ENCODE measurements at places on chromosomes 12 and 14.

DNA sequence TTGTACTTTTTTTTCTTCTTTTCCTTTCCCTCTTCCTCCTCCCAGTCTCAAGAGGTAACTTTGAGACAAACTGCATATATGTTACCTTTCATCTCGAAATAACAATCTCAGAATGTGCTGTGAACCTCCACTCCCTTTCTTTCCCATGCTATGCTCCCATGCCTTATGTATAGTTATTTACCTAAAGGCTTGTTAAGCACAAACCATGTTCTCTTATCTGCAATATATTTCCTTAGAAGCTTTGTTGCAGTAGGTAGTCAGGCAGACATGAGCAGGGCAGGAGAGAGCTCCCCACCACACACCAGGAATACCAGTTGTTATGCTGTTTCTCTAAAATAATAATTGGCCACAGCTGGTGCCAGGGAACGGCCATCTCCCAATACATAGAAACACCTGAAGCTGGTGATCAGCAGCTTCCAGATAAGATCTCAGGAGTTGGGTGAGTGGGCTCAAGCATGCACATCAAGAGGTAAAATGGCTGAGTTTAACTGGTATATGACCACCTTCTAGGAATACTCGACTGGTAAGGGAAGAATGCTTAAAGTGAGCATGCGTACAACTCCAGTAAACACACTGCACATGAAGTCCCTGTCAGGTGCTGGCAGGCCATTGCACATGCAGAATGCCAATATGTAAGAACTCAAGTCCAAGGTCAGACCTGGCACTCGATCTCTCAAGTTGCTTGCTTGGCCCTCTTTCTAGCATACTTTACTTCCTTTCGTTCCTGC is 14.8 kb upstream of the DHRS2 start:
- DNase-seq: no peak

GRCh38 chr12:49873361-49873934 is 30.3 kb downstream of the FAIM2 start:
- no peak for DNase-seq

GRCh38 chr12:81296556-81297305 is 218.9 kb downstream of the ACSS3 start:
- DNase-seq: no peak

DNA sequence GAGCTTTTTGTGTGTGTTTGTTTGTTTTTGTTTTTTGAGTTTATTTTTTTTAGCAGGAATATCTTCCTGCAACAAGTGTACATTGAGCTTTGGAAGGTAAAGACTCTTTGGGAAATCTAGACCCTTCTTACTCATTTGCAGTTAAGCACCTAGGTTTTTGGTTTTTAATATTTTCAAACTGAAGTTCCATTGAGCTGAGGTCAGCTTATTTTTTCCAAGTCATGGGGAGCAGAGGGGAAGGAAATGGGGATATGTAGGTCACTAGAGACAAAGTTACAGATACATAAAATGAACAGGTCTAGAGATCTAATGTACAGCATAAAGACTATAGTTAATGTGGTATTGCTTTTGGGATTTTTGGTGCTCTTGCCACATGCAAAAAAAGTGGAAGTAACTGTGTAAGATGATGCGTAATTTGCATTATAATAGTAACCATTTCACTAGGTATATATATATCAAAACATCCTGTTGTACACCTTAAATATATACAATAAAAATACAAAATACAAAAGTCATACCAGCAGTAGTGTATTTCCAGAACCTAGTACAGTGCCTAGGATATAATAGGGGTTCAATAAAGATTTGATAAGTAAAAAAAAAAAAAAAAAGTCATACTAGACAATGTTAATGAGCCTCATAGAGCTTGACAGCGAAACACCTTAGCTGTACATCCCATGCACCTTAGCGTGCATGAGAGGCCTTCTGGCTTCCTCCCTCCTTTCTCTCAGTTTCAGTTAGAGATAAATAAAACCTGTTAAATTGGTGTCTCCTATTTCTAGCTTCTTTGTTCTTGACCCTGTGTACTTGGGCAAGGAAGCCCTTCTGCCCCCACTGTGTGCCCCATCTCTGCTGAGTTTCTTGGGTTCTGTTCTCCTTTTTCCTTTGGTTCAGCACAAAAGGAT is 22.7 kb downstream of the CGRRF1 start:
- no peak for DNase-seq

DNA sequence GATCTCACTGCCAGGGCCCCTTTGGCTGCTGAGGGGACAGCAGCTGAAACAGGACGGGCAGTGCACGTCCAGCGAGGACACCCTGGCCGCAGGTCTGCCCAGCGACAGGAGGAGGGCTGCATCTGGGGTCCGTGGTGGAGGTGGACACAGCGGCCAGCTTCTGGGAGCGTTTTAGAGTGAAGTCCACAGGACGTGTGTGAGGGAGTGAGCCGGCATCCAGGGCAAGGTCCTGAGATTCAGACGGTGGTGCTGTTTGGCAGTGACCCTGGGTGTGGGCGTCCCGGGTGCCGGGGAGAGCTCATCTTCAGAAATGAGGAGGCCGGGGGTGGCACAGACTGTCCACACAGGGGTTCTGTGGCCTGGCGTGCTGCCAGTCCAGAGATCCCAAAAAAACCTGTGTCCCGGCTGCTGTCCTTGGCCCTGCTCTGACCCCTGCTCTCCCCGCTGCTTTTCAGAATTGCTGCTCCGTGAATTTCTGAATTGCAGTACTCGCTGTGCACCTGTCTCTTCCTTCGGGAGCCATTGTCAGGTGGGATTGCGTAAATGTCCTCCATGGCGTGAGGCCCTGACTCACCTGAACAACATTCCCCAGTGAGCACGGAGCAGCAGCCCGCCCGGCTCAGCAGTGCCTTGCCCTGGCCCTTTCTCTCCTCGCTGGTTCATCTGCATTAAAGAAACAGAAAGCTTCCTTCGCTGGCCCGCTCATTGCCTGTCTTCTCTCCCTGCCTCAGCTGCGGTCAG is 183.5 kb upstream of the C14orf180 start:
- no peak for DNase-seq

GRCh38 chr12:102511575-102511974 is 31.2 kb upstream of the IGF1 start:
- DNase-seq: no peak

GRCh38 chr14:94136575-94137331 is 7.3 kb upstream of the IFI27L2 start:
- peak; percentile 71 for DNase-seq

GRCh38 chr14:103007555-103007954 is 49.8 kb downstream of the CDC42BPB start:
- DNase-seq: no peak

DNA sequence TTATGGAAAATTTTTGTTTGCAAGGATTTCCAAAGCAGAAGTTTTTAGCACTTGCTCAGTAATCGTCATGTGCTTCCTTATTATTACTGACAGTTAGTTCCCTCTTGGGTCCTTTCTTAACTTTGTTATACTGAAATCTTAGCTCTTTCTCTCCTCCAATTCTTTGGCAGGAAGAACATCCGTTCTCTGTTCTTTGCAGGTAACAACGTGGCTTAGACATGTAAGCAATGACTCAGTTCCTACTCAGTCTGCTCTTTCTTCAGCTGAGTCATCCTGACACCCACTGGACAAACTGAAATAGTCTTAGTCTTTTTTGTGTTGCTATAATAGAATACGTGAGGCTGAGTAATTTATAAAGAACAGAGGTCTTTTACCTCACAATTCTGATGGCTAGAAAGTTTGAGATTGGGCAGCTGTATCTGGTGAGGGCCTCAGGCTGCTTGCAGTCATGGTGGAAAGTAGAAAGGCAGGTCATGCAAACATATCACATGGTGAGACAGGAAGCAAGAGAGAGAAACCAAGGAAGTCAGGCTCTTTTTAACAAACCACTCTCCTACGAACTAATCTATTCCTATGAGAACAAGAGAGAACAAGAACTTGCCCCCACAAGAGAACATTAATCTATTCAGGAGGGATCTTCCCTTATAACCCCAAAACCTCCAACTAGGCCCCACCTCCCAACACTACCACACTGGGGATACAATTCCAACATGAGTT is 49.2 kb downstream of the TESPA1 start:
- peak; percentile 33 for DNase-seq
